ENCODE measurements at places on chromosomes 13 and 19.
A peak's percentile ranks its signal among the peaks of the same experiment; 100 is the strongest.

DNA sequence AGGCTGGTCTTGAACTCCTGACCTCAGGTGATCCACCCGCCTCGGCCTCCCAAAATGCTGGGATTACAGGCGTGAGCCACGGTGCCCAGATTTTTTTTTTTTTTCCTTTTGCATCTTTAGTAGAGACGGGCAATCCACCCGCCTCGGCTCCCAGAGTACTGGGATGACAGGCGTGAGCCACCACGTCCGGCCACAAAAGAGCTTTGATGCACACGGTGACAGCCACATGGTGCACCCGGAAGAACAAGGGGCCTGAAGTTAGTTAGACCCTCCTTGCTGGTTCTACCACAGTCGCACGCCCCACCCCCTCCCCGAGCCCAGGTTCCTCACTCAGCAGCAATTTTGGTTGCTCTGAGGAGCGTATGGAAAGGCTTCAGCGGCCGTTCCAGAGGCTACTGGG lies 54.2 kb upstream of the USE1 start:
- no peak for DNase-seq

- DNase-seq, result no peak
Measured at GRCh38 chr19:7063339-7063738, 4.9 kb upstream of the MBD3L3 start.

DNA sequence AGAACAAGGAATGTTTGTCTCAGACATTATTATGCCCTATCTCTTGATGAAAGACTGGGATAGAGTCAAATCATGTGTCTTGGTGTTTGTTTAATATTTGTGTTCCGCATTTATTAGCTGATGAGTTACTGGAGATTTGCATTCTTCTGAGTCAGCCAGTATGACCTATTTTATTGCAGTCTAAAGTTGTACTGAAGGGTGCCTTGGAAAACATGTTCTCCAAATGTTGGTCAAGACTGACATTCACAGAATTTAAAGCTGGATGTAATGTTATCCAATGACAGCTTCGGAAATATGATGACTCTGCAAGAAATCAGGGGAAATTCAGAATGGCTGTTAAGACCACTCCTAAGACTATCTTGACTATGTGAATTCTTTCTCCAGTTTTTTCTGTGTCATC lies 134.0 kb downstream of the KCNRG start:
- DNase-seq, result no peak

DNA sequence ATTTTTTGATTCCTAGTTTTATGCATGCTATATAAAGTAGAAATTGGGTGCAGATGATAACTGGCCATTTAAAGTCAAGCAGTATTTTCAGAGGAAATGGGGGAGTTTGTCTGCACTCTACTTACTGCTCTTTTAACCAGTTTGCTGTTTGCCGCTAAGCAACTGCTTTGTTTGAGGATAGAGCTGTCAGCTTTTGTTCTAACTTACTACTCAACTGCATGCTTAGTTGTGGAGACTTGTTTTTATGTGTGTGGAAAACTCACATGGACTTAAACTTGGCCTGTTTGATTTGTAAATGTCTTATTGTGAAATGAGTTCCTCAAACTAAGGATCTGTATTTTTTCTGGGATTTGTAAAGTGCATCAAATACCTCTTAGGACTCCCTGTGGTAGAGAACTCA lies 591.1 kb downstream of the PCDH9 start:
- DNase-seq, result no peak

- DNase-seq, result peak; percentile 50
Measured at GRCh38 chr19:29845574-29846176, 33.9 kb downstream of the CCNE1 start.

Data from activated naive CD8-positive, alpha-beta T cell treated with anti-CD3 and anti-CD28 coated beads, Interleukin-2, amount 50 U/mL, for 24 hours (primary cell).